ENCODE measurements at places on chromosomes 4 and X.

DNA sequence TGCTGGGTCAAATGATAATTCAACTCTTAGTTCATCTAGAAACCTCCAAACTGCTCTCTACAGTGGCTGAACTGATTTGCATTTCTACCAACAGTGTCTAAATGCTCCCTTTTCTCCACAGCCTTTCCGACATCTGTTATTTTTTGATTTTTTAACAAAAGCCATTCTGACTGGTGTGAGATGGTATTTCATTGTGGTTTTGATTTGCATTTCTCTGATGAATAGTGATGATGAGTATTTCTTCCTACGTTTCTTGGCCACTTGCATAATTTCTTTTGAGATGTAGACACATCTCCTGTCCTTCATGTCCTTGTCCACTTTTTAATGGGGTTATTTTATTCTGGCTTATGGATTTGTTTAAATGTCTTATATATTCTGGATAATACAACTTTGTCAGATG, 298.2 kb upstream of the ARSJ start:
- no peak for DNase-seq

- no peak for DNase-seq
Measured at GRCh38 chrX:48541140-48541814, 1.8 kb downstream of the TBC1D25 start.

- no peak for DNase-seq
Measured at GRCh38 chr4:142886566-142886965, 40.5 kb upstream of the INPP4B start.

DNA sequence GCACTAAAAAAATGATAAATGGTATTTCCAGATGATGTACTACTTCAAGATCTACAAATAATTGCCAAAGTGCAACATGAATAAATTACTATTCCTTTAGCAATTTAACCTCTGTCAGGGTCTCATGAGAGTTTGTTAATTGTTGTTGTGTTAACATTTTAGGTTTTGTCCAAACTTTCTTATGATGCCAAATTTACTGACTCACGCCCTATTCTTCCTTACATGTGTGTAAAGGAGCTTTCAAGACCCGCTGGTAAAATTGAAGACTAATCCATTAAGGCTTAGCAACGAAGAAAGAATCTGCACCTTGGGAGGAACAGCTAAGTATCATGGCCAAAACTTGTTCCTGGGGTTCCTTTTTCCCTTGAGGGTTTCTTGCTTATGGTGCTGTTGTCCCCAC, 252.7 kb upstream of the JADE1 start:
- DNase-seq = no peak

- DNase-seq = no peak
Measured at GRCh38 chrX:40506201-40506985, 74.4 kb upstream of the ATP6AP2 start.

GRCh38 chrX:41661366-41662095, 27.2 kb upstream of the GPR34 start:
- DNase-seq = no peak

DNA sequence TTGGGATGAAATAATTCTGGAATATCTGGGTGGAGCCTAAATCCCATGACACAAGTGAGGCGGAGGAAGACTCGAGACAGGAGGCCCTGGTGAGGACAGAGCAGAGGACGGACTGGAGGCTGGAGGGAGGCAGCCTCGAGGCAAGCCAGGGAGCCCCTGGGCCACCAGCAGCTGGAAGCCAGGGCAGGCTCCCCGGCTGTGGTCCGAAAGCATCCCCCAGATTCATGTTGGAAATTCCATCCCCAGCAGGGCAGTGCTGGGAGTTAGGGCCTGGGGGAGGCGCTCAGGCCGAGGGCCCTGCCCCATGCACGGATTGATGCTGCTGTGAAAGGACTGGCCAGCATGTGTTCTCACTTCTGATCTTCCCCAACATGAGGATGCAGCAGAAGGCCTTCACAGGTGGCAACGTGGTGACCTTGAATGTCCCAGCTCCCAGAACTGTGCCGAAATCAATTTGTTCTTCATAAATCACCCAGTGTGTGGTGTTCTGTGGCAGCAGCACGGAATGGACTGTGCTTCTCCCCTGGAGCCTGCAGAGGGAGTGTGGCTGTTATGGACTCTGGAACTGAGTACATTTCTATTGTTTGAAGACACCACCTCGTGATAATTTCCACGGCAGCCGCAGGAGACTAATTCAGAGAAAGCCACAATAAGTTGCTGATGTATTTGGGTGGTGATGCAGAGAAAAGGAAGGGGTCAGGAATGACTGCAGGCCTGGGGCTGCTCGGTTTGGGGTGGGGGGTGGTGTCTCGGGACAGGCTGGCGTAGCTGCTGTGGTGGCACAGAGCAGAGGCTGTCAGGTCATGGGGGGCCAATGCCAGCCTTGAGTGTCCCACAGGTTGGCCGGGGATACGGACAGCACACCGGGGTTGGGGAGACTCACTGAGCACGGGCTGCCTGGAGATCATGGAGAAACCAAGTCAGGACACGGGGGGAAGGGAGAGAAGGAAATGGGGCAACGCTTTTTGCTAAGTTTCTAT, 56.9 kb downstream of the PCGF3 start:
- DNase-seq = no peak

DNA sequence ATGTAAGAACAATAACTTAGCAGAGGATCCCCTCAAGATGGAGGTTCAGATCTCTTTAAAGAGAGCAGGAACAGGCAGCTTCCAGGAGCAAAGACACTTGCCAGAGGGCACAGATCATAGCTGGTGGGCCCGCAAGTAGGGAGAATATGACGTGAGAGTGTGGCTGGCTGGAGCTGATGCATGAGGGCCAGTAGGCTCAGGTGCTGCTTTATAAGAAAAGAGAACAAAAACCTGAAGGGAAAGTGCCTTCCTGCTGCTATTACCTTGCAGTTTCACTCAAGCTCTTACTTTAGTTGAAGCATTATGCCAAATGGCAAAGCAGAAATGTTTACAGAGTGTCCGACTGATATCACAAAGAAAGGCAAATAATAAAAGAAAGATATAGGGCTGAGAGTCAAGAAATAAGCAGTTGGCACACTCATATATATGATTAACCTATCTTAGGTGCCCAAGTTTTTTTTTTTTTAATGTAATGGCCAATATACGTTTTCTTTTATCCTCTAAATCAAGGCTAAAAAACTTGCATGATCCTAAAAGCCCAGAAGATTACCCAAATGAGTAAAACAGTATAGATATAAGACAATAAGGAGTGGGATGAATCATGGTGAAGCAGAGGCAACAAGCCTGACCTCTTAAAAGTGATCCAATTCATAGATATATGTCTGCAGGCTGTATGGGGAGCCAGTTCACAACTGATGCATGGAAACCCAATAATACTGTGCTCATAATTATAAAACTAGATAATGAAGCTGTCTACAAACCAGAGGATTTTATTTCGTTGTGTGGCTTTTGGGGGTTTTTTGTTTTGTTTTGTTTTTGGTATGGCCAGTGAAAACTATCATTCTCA, 12.6 kb downstream of the NR0B1 start:
- DNase-seq = no peak

DNA sequence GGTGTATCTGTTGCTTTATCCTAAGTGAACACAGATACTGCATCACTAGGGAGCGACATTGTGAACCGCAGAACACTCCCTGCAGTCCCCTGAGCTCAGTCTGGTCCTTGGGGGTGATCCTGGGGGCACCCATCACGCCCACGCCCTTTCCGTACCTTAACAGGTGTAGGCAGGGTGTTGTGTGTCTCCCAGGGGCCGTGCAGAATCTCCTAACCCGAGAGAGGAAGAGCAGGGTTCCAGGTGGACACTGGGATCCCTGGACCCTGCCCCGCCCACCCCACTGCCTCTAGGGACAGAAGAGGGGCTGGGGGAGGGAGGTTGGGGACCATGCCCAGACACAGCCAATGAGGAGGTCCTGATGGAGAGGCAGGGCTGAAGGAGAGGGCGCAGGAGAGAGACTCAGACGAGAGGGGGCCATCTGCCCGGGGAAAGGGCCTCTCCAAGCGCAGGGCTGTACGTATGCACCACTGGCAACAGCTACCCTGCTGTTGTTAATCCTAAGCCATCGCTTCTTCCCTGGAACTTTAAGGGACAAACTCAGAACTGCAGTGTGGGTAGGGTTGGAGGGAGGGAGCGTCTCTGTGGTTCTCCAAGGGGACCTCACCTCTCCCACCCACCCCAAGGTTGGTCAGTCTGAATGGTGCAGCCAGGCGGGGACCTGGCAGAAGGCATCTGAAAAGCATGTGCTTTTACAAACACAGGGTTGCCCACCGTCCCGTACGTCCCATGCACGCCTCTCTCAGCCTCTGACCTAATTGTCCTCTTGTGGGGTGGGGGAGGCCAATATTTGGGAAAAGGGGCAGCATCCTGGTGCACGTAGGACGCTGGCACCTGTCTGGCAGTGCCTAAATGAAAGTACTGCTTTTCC, 2.5 kb downstream of the P2RY8 start:
- no peak for DNase-seq

DNA sequence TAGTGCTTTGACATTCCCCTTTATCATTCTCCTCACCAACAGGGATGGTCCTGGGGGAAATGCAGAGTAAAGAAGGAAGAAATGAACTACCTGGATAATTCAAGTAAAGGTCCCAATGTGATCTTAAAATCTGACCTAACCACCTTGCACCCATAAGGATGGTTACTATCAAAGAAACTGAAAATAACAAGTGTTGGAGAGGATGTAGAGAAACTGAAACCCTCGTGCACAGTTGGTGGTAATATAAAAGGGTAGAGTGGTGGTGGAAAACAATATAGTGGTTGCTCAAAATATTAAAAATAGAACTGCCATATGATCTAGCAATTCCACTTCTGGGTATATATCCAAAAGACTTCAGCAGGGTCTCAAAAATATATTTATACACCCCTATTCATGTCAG, 298.6 kb upstream of the PPARGC1A start:
- DNase-seq = no peak

- no peak for DNase-seq
Measured at GRCh38 chr4:149269835-149270234, 545.8 kb downstream of the IQCM start.

DNA sequence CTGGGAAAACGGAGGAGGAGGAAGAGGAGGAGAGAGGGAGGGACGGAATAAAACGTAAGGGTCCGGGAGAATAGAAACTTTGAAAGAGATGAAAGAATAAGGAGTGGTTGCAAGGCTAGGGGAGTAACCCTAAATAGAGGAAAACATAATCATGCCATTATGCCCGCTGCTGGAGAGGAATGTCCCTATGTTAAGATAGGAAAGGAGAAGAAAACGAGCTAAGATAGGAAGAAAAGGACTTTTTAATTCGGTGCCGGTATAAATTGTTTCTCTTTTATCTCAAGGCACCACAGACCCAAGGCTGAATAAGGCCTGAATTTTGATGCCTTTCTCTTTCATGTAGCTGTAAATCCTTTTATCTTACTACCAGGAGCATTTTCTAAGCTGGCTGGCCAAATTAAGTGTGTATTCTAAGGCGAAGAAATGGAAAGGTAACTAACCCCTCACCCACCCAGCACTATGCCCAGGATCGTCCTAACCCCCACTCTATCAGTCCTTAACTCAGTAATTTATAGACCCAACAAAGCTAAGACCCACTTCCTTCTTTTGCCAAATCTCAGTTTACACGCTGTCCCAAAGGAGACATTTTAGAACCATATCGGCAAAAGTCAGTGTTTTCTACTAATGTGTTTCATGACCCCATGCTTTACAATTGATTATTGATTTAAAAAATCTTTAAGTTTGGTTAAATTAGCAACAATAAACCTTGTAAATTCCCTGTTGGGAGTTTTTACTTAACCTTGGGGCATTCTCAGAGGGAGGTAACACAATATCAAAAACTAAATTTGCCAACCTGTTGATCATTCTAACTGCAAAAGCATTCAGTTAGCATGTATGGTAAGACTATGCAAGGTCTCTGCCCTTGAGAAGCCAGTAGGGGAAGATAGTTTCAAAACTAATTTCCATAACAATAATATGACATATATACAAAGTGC, 1.1 kb upstream of the CUL4B start:
- no peak for DNase-seq

DNA sequence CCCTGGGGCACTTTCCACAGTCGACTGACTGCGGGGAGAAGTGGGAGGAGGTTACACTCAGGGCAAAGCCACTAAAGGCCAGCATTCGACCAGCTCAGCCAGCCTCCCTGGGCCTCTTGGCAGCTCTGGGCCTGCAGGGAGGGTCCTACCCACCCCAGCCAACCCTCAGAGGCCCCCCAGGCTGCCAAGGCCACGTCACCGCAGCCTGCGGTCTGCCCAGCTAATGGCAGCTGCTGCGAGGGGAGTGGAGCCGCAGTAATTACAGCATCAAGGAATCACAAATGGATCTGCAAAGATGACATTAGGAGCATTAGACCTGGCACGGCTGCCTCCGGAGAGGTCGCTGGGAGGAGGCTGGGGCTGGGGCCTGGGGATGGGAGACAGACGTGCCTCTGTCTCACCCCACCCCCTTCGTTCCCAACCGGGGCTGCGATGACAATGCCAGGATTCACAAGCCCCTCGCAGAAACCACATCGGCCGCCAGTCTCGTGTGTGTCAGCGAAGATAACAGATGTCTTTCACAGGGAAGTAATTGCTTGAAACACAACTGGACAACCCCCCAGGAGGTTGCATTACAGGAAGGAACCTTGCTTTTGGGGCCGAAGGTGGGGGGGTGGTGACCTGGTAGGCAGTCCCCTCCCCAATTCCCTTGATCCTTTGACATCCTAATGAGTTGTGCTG, 367.6 kb downstream of the BCOR start:
- peak; percentile 50 for DNase-seq

GRCh38 chr4:84962102-84962501, 4.4 kb downstream of the WDFY3 start:
- no peak for DNase-seq

DNA sequence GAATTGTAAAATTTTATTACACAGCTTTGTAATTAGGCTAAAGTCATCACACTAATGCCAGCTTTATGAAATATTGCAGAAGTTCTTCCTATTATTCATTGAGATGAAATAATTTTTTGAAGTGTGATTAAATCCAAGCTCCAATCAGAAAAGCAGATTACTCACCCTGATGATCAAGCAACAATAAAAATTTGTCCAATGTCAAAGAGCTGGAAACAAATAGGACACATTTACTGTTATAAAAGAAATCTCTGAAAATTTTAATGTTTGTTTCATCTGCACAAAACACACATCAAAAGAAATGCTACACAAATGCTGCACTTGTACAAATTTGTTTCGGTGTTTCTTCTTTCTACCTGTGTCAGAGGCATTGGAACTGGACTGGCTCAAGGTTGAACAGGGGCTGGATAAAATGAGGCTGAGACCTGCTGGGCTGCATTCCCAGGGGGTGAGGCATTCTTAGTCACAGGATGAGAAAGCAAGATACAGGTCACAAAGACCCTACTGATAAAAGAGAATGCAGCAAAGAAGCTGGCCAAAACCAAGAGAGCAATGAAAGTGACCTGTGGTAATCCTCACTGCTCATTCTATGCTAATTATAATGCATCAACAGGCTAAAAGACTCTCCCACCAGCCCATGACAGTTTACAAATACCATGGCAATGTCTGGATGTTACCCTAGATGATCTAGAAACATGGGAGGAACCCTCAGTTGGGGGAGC, 78.3 kb downstream of the GASK1B start:
- peak; percentile 32 for DNase-seq

DNA sequence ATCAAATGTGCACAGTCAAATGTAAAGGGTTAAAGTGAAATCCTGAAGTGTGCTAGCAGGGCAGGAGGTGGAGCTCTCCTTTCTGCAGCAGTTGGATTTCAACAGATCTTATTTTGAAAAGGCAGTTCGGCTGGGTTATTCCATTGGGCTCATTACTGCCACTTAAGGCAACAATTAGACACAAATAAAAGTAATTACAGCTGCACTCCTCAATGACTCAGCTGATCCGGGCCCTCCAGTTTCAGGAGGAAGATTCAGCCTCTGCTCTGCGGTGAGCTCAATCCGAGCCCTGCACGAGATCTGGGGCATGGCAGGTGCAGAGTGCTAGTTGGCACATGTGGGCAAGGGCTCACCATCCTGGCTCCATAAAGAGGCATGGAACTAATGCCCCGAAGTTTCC, 85.4 kb downstream of the PHKA2 start:
- DNase-seq = no peak

- DNase-seq = no peak
Measured at GRCh38 chr4:86386817-86387415, 27.1 kb upstream of the MAPK10 start.

Data from urothelium cell line (cell line).